ENCODE measurements at places on chromosomes 12 and 14.

- no peak for DNase-seq
These were observed 52.0 kb downstream of the PEBP1 start for GRCh38 chr12:118187751-118188435.

GRCh38 chr12:120979220-120979861, 998 bp downstream of the HNF1A start:
- no peak for DNase-seq

DNA sequence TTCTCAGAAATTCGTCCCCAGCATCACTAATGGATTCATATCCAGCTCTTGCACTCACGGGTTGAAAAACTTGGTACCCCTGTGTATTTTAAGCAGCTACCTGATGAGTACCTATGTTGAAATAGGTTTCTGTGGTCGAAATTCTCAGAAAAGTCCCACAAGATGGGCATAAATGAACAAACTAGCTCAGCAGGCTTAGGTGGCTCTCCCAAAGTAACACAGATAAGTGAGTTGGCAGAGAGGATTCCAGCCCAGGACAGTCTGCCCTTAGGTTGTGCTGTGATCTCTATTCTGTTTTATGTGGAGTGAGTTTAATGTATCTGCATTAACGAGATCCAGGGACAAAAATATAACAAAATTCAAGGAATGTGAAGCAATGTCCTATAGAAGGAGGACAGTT, 92.3 kb downstream of the RGS6 start:
- DNase-seq = no peak

DNA sequence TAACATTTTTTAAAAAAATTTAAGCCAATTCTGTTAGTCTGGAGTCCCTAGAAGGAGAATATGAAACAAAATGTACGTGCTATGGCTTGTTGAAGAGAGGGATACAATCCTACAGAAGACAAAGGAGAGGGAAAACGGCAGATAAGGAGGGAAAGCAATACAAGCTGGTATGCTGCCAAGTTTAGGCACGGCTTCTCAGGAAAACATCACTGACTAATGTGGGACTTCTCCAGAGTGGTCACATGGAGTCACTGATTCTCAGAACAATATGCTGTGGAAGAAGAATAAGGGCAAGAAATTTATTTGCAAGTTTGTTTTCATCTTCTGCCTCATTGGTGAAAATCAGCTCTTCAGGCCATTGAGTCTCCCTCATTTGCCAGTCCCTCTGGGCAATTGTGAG, 22.9 kb upstream of the NR1H4 start:
- no peak for DNase-seq

DNA sequence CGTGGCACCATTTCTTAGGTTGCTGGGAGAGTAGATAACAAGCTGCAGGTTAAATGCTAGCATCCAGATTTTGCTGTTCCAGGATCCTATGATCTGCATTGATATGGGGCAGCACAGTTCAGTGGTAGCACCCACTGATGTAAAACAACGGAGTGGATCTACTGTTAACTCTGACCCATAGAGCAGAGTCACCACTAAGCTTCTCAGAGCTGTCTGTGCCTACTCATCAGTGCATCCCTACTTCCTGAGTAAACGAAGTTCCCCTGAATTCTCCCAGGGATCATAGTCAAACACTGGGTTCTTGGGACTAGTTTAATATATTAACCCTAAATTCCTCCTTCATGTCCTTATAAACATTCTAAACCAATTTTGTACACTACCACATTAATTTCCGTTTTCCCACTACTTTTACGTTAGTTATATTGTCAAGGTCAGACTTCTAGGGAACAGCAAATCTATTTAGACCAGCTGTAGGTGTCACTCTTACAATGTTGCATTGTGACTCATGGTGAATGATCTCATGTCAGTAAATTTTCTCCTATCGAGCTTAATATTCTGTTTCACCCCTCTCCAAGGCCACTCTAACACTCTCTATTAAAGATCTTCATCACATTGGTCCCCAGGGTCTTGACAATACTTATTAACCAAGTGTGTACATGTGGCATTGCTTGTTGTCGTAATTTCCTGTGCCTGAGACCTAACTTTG, 10.3 kb downstream of the RERGL start:
- DNase-seq = no peak

GRCh38 chr14:82987502-82988124, 1454.0 kb upstream of the SEL1L start:
- DNase-seq = no peak

GRCh38 chr14:68109132-68109900, 289.7 kb downstream of the RAD51B start:
- no peak for DNase-seq

DNA sequence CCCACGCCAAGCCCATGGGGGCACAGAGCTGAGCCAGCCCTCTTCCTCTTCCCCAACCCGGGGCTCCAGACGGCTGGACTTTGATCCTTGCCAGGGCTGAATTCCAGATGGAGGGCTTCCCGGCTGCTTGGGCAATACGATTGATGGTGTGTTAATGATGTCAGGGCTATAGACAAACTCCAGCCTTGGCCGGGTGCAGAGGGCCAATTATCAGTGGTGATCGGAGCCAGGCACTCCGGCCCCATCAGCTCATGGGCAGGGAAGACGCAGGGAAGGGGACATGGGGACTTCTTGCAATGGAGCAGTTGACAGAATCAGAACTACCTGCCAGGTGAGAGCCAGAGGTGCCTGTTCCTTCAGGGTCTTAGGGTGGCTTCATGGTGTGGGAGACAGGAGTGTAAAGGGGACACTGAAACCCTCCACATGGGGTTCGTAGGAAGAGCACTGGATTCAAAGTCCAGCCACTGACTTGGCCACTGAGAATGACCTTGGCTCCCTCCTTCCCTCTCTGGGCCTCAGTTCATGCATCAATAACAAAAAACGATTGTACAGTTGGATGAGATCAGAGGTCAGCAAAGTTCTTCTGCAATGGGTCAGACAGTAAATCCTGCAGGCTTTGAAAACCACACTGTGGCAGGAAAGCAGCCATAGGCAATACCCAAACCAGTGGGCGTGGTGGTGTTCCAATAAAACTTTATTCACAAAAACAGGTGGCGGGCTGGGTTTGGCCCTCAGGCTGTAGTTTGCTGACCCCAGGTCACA, 333.7 kb downstream of the MED13L start:
- DNase-seq = no peak

DNA sequence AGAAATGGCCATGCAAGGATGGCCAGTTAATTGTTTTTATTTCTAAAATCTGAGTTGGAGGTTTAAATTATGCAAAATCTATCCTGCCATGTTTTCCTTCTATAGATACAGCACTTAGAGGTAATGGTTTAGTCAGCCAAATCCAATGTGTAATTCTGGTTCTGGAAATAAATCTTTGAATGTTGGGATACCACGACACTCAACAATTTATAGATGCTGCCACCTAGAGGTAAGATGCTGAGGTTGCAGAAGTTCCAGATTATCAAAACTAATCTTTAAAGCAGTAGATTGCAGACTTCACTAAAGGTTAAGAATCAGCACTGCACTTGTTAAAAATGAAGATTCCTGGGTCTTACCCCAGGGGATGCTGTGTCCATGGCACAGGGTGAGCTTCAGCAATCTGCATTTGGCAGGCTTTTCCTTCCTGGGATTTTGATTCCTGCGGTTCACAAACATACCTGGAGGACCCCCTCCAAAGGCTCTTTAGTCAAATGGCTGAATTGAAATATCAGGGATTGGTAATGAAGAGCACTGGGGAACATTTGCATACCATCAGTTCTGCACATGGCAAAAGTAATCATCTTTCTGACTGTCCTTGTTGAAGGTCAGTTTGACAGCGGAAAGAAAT, 53.4 kb upstream of the ANO4 start:
- no peak for DNase-seq

GRCh38 chr12:57734591-57734990, 4.0 kb downstream of the AGAP2 start:
- no peak for DNase-seq

GRCh38 chr12:109758426-109759420, 45.1 kb downstream of the FAM222A start:
- no peak for DNase-seq

DNA sequence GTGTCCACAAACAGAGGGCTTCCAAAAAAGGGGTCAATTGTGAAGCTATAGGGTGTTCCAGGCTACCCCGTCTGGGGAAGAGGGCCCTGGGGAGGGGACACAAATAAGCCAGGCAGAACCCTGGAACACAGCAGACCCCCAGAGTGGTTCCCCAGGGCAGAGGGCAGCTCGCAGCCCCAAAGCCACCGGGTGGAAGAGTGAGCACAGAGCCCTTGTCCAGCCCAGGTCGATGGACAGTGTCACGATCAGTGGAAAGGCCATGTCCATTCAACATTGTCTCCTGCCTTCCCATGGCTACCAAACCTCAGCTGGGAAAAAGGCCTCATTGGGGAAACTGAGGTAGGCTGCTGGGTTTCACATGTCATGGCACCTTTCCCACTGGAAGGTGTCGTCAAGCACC, 131.4 kb downstream of the DICER1 start:
- DNase-seq = no peak

DNA sequence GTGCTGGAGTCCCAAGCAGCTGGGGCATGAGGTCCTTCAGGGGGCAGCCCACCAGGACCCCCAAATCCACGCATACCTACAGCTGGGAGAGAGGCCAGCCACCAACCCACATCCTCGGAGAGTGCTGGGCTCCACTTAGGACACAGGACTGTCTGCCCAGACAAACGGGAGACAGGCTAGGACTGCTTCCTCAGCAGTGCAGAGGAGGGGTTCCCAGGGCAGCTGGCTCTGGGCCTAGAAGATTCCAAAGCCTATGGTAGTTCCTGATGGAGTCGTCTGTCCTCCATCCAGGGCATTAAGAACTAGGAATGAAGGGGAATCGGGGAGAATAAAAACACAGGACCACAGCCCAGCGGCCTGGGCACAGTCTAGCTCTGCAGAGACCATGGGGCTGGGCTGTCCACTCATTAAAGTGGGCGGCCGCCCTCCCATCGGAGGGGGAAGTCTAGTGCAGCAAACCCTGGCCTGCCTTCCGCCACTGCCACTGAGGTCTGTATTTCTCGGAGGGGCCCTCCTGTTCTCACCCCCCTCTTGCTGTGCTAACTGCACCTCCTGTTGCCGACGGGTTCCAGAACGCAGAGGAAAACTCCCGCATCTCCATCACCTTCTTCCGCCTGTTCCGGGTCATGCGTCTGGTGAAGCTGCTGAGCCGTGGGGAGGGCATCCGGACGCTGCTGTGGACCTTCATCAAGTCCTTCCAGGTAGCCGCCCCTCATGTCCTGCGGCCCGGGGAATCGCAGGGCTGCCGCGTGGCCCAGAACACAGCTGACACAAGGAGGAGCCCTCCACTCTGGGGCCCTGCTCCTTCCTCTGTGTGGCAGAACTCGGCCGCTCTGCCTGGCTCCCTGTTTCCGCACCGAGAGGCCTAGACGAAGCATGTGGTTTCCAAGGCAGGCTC, 143.5 kb upstream of the FKBP4 start:
- DNase-seq = no peak

DNA sequence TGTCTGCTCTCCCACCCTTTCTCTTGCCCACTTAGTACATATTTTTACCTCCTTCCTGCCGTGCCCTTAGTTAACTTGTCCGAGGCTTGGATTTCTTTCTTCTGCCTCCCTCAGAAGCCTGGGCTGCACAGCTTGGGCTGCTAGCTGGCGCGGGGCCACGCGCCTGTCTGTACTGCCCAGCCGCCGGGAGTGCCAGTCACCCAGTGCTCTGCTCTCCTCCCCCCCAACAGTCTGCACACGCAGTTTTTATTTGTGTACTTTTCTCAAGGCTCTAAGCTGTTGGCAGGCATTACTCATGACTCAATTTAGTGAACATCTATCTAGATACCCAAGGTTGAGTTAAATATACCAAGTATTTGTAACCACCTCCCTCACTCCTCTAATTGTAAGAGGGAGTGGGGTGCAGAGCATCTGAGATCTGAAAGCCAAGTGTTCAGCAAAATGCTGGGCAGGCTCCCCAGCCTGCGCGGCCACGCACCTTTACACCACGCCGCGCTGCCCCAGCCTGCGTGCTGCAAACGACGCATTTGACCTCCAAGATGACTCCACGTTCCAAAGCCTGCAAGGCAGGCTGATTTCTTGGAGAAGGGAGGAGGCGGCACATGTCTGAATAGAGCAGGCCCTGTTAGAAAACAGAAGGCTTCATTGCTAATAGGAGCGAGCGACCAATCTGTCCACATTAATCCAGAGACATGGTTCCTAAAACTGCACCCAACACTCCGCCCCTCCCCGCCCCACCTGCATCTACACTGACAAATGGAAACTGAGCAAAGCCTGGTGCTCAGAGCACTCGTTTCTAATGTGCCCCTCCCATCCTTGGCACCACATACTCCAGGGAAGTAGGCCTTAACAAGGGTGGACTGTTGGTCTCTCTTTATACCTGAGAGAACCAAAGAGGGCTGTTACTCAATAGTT, 18.2 kb upstream of the CACNA2D4 start:
- DNase-seq = peak; percentile 12

GRCh38 chr12:54032627-54033100, at the start of gene HOXC5:
Gene HOXC5 (plus strand): TSS chr12:54033050. CDS start chr12:54033123, 73 bp downstream.
- DNase-seq = peak; percentile 31

DNA sequence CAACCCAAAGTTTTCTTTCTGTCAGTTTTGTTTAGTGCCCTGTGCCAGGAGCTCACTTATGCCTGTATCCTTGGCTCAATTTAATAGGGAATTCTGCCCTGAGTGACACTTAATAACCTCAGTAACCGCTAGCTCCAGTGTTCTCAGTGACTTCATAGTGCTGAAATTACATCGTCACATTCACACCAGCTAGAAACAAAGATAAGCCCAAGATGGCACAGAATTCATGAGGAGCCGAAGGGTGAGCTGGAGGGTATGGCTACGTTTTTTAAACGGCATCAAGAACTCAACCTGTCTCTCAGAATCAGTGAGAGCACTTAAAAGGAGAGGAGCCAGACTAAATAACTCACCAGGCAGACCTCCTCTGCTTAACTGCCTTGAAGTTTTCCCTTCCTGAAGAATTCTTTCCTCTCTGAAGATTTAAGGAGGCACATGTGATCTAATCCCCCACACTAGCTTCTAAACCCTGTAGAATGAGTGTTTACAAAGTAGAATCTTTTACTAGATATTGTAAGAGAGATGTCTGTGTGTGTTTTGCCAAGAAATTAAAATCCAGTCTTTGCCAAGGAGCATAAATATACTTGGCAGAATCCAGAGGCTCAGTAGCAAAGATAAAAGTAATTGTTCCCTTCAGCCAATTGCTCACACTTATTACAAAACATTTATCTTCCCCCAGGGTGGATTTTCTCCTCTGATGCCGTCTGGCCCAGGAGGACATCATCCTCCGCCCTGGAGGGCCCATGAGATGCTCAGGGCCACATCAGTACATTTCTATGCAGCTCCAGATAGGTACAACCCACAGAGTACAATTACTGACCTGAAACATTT, 37.3 kb downstream of the PTGER2 start:
- DNase-seq = no peak

GRCh38 chr14:56789955-56790354, 20.3 kb downstream of the OTX2 start:
- no peak for DNase-seq

- no peak for DNase-seq
These were observed 36.0 kb downstream of the RTRAF start for GRCh38 chr14:52025310-52025709.

- DNase-seq = no peak
These were observed 70.1 kb downstream of the NKX2-1 start for GRCh38 chr14:36449903-36450302.

- no peak for DNase-seq
These were observed 340.2 kb downstream of the MED13L start for GRCh38 chr12:115936997-115937916.

- no peak for DNase-seq
These were observed 61.9 kb downstream of the ESR2 start for GRCh38 chr14:64232095-64232838.

- no peak for DNase-seq
These were observed 7.7 kb upstream of the BCL7A start for GRCh38 chr12:122013791-122014590.
